Endothelial cell of coronary artery (primary cell): ENCODE measurements at places on chromosomes 13 and 19. TPM values are rescaled to one million over a fixed set of nuclear protein-coding genes. Genes with fewer than 3 reads are reported as not detected.

KLK2 gene
- total RNA-seq, result not detected in 2 replicates

SPRED3 gene
- 4.3 and 5.3 TPM in 2 replicates for total RNA-seq

LILRB4 gene
- total RNA-seq, result not detected in 2 replicates

EHD2 gene
- total RNA-seq, result 88.3 and 162 TPM in 2 replicates

CALR3 gene
- total RNA-seq, result not detected in 2 replicates

POU4F1 gene
- total RNA-seq, result 0.56 and 1.5 TPM in 2 replicates

ZNF587 gene
- 26.0 and 31.2 TPM in 2 replicates for total RNA-seq

CATSPERD gene
- total RNA-seq, result not detected in 2 replicates

NBEA gene
- total RNA-seq, result 4.6 and 5.0 TPM in 2 replicates

ZNF667 gene
- 1.1 and 3.2 TPM in 2 replicates for total RNA-seq

RNF225 gene
- 0.09 TPM in 1 of 2 replicates, not detected in the other for total RNA-seq

FGF14 gene
- not detected in 2 replicates for total RNA-seq

COL5A3 gene
- total RNA-seq, result 2.4 TPM in 1 of 2 replicates, not detected in the other

GNG7 gene
- 0.18 and 0.28 TPM in 2 replicates for total RNA-seq

C1QTNF9B gene
- total RNA-seq, result not detected in 2 replicates

SHFL gene
- total RNA-seq, result 14.9 and 24.3 TPM in 2 replicates

TGFB1 gene
- total RNA-seq, result 19.4 and 52.1 TPM in 2 replicates

MCEMP1 gene
- not detected in 2 replicates for total RNA-seq

CCDC122 gene
- 2.0 and 4.5 TPM in 2 replicates for total RNA-seq

HOMER3 gene
- total RNA-seq, result 120 and 160 TPM in 2 replicates

SERPINE3 gene
- total RNA-seq, result not detected in 2 replicates

ASF1B gene
- 6.2 and 16.7 TPM in 2 replicates for total RNA-seq

DPP9 gene
- total RNA-seq, result 19.2 and 33.8 TPM in 2 replicates

SLC25A41 gene
- under 0.01 and 0.09 TPM in 2 replicates for total RNA-seq

MAMSTR gene
- total RNA-seq, result 0.09 and 0.38 TPM in 2 replicates

UHRF1 gene
- 30.8 and 57.3 TPM in 2 replicates for total RNA-seq

CYSLTR2 gene
- under 0.01 TPM in 2 replicates for total RNA-seq

SPATA13 gene
- 4.0 and 7.5 TPM in 2 replicates for total RNA-seq

MIR17HG gene
- 7.2 and 9.3 TPM in 2 replicates for total RNA-seq

UBAC2 gene
- total RNA-seq, result 30.0 and 36.0 TPM in 2 replicates

PRR12 gene
- 1.8 and 3.6 TPM in 2 replicates for total RNA-seq

RNF17 gene
- total RNA-seq, result 0.28 TPM in 1 of 2 replicates, not detected in the other

ZNF844 gene
- 1.1 and 2.8 TPM in 2 replicates for total RNA-seq

IGSF23 gene
- 0.27 and 0.28 TPM in 2 replicates for total RNA-seq

C3 gene
- total RNA-seq, result 0.09 TPM in 2 replicates

TLE6 gene
- total RNA-seq, result 0.99 and 4.5 TPM in 2 replicates

LRG1 gene
- total RNA-seq, result 0.28 and 0.36 TPM in 2 replicates

CBY2 gene
- not detected in 2 replicates for total RNA-seq

PPP1R37 gene
- 23.1 and 25.9 TPM in 2 replicates for total RNA-seq

MBD3 gene
- 108 and 110 TPM in 2 replicates for total RNA-seq

ADGRE3 gene
- total RNA-seq, result not detected in 2 replicates
